ENCODE measurements at places on chromosomes 6 and 20.
A peak's percentile ranks its signal among the peaks of the same experiment; 100 is the strongest.

- DNase-seq: no peak
Observed at GRCh38 chr6:36718560-36718959, 20.9 kb downstream of the RAB44 start.

DNA sequence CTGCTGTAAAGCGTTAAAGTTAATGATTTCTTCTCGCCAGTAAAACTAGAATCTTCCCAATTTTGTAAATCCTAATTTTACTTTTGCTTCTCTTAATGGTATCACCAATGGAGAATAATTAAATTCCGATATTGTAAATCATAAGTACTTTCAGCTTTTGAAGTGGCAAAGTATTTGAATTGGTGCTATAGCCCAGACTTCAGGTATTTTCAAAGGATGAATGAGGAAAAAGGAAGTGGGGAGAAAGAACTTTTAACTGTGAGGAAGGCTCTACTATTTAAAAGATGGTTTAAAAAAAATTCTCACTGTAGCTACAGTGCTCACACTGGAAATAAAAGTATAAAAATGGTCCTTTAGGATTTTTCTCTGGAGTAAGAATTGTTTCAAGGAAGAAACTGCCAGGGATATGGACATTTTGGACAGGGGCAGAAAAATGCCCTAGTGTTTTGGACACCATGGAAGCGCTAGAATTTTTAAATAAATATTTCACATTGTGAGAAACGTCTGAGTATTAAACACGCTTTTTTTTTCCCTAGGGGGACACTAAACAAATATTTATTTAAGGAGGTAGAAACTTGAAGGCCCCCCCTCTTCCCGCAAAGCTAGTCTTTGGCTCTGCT, 1.3 kb upstream of the TAB2 start:
- DNase-seq: no peak

DNA sequence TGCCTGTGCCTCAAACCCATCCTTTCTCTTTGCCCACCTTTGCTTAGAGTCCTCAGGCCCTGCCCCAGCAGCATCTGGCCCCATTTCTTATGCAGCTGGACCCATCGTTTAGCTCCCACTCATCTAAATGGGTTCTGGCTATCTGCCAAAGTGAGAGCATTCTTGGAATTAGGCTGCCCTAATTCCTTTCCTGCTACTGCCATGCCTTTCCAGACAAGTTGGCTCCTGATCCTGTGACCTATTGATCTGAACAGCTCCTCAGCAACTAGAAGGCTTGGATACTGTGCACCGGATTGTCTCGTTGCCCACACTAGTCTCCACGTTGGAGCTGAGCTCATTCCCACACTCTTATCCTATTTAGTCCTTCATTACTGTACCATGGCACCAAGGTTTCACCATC, 22.9 kb downstream of the DZANK1 start:
- no peak for DNase-seq

DNA sequence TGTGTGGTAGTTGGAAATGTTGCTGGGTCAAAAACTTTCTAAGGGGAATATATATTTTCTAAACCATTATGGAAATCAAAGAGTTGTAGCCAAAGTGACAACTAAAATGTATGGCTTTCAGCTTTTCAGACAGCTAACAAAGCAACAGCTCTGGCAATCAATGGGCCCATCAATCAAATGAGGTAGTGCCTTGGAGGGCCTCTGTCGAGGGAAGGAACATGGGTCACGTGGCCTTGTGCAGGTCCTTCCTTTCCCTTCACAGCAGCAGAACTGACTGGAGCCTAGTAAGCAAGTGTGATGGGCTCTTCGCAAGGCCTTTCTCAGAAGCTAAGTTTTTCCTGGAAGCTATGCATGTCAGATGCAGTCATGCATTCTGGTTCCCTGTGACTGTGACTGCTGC, 17.9 kb downstream of the FAXC start:
- no peak for DNase-seq

DNA sequence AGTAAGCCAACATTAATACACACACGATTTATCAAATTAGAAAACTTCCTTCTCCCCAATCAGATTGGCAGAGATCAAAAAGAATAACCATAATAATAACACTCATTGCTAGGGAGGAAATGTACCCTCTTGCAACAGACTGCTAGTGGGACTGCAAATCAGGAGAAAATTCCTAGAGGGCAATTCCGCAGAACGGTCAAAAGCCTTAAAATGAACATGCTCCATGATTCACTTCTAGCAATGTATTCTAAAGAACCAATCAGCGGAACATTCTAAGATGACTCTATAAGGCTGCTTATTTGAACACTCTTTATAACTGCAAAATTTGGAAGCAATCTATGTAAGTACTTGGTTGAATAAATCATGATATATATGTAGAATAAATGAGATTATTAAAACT, 8.5 kb upstream of the DACT2 start:
- no peak for DNase-seq

DNA sequence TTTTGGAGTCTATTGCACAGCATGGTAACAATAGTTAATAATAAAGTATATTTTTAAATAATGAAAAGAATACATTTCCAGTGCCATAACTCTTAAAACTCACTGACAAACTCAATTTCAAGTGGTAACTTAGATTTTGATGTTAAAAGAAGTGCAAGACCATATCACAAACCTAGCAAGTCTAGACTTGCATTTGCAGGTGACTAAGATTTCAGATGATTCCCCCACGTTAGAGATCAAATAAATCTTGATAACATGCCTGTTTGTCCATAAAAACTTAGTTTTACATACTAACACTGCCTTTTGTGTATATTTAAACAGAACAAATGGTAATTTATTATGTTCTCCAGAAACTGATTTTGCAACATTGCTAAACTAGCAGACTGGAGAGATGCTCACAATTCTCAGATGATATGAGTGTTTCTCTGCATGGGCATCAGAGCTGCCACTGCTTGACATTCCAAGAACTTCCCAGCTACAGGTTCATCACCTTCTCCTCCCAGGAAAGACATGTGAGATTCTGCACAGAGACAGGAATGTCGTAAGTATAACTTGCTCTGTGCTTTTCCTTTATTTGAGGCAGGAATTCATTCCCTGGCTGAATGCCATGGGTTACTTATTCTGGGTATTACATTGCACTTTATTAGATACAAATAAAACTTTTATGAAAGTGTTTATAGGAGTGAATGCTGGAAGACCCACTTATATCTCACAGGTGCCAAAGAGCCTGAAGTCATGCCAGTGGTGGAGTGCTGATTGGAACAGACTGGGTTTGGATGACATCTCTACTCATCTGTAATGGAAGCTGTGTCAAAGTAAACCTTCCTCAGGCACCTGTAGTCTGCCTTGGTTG, 160.2 kb upstream of the FOXA2 start:
- DNase-seq: no peak

GRCh38 chr6:152696522-152696921, 1.2 kb upstream of the MYCT1 start:
- DNase-seq: no peak

DNA sequence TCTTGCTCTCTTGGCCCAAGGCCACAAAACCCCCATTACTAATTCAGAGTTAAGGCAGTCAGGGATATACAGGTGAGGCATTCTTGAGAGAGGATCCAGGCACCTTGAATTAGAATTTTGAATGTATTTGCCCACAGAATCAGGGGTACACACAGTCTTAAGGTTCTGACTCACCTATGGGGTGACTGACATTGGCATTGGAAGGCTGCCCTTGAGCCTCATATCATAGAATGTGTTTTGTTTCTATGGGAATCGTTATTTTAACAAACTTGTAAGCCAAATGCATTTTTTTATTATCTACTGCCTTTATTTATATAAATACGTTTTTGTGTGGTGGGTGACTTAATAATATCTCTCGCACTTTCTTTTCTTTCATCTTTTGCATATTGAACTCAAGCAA, 218.6 kb upstream of the CITED2 start:
- DNase-seq: no peak

DNA sequence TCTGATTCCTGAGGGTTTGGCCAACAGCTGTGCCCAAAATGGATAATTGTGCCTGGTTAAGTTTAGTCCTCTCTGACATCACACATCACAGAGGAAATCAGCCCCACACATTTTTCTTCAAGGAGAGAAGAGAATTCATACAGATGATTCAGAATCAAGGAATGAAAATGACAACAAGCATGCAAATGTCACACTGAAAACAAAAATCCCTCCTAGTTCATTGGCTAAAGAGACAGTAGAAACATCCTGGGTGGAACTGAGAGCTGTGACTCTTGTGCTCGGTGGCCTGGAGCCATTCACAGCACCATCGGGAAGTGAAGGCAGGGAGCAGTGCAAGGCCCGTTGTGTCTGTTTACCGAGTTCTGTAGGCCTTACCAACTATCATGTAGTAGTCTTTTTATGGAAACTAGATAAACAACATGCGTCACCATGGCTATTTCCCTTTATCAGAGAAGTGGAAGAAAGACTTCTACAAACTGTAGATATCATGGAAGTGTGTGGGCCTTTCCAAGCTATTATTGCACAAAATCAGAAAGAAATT, 81.7 kb upstream of the TENT5A start:
- no peak for DNase-seq

DNA sequence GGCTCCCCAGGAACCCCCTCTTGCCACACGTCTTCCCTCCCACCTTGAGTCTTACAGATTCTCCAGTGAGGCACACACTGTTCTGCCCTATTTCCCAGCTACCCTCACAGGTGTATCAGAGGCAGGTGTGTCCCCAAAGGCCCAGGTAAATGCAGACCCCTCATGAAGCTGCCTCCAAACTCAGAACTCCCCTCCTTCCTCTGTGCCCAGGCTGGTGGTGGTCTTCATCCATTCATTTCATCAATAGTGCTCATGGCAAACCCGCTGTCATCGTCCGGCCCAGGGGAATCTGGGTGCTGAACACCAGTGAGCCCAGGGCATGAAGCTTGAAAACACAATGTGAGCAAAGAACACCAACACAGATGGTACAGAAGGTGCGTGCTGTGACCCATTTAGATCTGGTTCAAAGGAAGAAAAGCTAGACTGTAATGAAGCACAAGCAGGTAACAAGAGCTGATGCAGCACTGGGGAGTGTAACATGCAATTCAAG, 213.1 kb downstream of the SYNDIG1 start:
- DNase-seq: no peak

DNA sequence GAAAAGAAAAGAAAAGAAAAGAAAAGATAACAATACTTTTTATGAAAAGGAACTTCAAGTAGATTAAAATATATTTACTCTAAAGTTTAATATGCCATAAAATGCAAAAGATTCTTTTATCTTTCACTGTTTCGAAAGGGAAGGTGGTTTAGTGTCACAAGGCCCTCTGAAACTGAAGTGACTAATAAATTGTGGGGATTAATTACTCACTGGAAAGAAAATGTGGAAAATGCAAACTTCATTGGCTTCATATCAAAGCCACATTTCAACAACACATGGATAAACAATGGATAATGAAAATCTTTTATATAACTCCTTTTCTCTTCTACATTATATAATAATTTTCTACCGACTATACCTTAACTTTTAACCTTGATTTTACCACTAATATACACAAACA, 320.5 kb upstream of the RSPO3 start:
- no peak for DNase-seq

GRCh38 chr6:164898412-164898811, 411.0 kb downstream of the C6orf118 start:
- no peak for DNase-seq

GRCh38 chr6:136114661-136115060, 135.4 kb downstream of the MTFR2 start:
- no peak for DNase-seq

DNA sequence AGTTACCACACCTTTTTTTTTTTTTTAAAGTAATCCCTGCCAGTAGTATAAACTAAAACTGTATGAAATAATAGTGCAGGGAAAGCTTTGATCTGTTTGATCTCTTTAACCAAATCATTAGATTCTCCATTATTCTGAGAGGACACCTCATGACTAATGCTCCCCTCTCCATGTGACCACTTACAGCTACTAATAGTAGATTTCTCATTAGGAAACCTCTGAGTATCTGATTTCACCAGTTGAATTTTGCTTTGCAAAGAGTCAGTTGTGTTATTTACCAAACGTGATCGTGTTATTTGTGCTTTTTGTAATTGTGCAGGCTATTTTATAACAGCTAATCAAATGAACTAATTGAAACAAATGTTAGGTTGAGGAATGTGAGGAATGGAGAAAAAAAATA, 12.5 kb downstream of the CASP8AP2 start:
- DNase-seq: no peak

GRCh38 chr6:42787063-42787472, 5.2 kb downstream of the BICRAL start:
- no peak for DNase-seq

DNA sequence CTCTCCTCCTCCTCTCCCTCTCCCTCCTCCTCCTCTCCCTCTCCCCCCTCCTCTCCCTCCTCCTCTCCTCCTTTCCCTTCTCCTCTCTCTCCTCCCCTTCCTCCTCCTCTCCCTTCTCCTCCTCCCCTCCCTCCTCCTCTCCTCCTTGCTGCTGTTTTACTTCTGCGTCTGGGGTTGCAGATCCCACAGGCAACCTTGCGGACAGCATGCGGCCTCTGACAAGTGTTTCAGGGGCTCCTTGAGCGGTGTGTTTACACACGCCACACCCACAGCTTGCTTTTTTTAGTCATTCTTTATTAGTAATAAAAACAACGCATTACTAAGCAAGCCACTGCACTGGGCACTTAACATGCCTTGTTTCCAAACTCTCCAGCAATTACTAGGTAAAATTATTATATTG, 81.9 kb downstream of the TFAP2C start:
- DNase-seq: peak; percentile 37

DNA sequence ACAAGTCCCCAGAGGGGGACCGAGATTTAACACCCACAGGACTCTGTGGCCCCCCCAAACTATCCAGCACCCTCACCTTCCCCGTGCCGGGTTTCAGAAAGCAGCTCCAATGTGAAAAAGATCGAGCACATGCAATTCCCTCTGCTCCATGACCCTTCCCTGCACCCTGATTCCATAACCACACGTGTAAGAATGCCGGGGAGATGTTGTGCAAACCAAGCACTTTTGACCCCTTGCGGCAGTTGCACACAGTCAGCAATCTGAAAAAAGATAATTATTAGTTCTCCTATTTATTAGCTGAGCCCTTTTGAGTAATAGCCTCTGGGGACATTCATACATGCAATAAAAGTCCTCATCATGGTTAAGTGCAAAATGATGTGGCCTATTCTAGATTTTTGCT, 13.0 kb downstream of the FOXQ1 start:
- DNase-seq: no peak

DNA sequence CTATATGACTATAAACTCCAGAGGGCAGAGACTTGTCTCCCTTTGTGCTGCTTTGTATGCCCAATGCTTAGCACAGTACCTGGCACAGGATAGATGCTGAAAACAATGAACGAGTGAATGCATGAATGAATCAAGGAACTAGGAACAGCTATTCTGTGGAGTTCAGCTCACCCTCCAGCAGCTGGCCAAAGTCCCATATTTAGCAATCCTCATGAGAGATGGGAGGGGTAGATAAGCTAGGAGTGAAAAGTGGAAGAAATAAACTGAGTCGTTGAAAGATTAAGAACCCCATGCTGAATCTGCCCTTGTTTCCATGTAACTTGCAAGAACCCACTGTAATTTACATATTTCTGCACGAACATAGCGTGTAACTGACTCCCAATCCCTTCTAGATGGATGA, 106.5 kb downstream of the MAFB start:
- no peak for DNase-seq

GRCh38 chr6:14533446-14533845, 415.9 kb downstream of the CD83 start:
- no peak for DNase-seq

GRCh38 chr6:35736982-35737412, at the start of gene ARMC12:
Gene ARMC12 (plus strand): TSS chr6:35737032. CDS start chr6:35737109, 77 bp downstream.
- no peak for DNase-seq

GRCh38 chr6:149895833-149896271, 2.1 kb downstream of the RAET1E start:
- DNase-seq: no peak
